Astrocyte (in vitro differentiated cells and primary cell): ENCODE measurements at places on chromosomes 3 and 15. TPM values are rescaled to one million over a fixed set of nuclear protein-coding genes. Genes with fewer than 3 reads are reported as not detected.

DNA sequence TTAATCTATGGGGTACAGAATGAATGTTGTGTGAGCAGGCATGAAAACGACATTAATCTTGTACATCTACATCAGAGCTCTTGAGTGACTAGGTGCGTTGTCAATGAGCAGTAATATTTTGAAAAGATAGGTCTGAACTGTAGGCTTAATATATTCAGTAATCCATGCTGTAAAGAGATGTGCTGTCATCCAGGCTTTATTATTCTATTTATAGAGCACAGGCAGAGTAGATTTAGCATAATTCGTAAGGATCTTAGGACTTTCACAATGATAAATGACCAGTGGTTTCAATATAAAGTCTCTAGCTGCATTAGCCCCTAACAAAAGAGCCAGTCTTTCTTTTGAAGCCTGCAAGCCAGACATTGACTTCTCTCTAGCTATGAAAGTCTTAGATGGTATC lies 43.0 kb downstream of the NLGN1 start:
- no peak for DNase-seq
- H3K4me3 ChIP-seq = no peak overlapping the region
- H3K36me3 ChIP-seq = no peaks in the 10 kb centered on the region
- no peaks in the 10 kb centered on the region for H3K27me3 ChIP-seq
- no peaks in the 10 kb centered on the region for H3K4me1 ChIP-seq

DNA sequence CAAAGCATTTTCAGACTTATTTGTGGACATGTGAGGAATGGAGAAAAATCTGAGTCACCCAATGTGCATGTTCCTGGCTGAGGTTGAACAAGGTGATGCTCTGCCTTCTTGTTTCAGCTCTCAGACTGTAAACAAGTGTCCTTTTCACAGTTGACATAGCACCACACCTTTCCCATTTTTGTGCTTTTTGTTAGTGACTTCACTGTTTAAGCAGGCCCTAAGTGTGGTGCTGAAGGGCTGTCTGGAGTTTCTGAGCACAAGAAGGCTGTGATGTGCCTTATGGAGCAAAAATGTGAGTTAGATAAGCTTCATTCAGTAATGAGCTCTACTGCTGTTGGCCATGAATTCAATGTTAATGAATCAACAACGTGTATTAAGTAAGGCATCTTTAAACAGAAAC lies 20.4 kb downstream of the ABI3BP start:
- H3K36me3 ChIP-seq = no peaks in the 10 kb centered on the region
- H3K4me3 ChIP-seq = no peak overlapping the region
- H3K27ac ChIP-seq = no peak overlapping the region
- H3K27me3 ChIP-seq = no peaks in the 10 kb centered on the region
- DNase-seq = peak; percentile 8

- H3K27me3 ChIP-seq = no peaks in the 10 kb centered on the region
- H3K4me1 ChIP-seq = no peaks in the 10 kb centered on the region
- no peaks in the 10 kb centered on the region for H3K36me3 ChIP-seq
- H3K27ac ChIP-seq = no peak overlapping the region
- no peak for DNase-seq
Observed at GRCh38 chr15:99992611-99993231, 259.5 kb upstream of the LYSMD4 start.

- no peak for DNase-seq
- no peak overlapping the region for H3K27ac ChIP-seq
- no peaks in the 10 kb centered on the region for H3K27me3 ChIP-seq
- H3K4me1 ChIP-seq = no peaks in the 10 kb centered on the region
- no peak overlapping the region for H3K4me3 ChIP-seq
Observed at GRCh38 chr3:121649645-121650044, 11.1 kb downstream of the HCLS1 start.

DNA sequence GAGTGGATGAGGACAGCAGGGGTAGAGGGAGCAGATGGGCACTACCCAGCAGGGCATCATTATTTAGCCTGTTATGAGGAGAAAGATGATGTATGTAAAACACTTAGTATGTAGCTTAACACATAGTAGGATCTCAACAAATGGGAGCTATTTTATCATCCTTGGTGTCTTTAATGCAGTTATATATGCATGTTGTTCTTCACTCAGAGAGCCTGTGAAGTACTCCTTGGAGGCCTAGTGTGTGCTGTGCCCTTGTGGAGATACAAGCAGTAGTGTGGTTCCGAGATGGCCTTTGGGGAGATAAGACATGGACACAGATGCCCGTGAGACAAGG lies 124.2 kb downstream of the LIPC start:
- peaks cover 18% of the 10 kb centered on the region for H3K4me1 ChIP-seq
- H3K27me3 ChIP-seq = peaks cover 10% of the 10 kb centered on the region
- no peak overlapping the region for H3K4me3 ChIP-seq

Gene CP
- total RNA-seq = 0.48 TPM in 1 of 2 replicates, not detected in the other

DNA sequence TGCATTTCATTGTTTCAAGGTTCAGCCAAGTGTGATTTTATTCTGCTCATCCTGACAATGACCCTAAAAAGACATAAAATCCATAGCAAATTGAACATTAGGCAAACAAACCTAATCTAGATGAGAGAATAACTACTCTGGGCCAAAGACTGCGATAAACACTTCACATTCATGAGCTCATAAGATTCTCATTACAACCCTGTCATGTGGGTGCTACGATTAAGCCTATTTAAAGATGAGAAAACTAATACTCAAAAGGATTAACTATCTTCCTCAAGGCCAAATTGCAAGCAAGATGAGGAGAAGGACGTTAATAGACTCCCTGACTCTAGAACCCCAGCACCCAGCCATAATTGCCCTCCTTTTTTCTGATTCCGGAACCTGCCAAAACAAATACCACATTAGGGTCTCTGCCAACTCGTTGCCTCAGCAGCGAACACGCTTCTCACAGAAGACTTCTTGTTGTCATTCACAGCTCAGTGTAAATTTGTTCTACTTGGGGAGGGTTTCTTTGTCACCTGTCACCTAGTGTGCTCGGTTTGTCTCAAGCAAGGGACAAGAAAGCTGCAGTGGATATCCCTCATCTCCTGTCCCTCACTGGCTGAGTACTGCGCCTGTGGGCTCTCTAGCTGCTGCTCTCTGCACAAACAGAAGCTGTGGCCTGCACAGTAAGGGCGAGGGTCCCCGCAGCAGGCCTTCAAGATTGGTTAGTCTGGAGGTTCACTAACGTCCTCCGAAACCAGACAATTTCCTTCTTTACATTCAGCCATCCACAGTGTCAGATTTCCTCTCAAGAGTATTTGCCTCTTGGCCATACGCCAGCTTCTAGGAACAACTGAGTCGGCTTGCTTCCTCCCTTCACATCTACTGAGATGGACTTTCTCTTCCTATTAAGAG lies 200.0 kb upstream of the UBE2E2 start:
- no peak overlapping the region for H3K4me3 ChIP-seq
- H3K4me1 ChIP-seq = peaks cover 12% of the 10 kb centered on the region
- no peak overlapping the region for H3K27ac ChIP-seq
- peak; percentile 15 for DNase-seq
- no peaks in the 10 kb centered on the region for H3K27me3 ChIP-seq

GRCh38 chr3:31412832-31413231 lies 119.9 kb upstream of the STT3B start:
- DNase-seq = peak; percentile 75
- no peak overlapping the region for H3K4me3 ChIP-seq
- H3K4me1 ChIP-seq = no peaks in the 10 kb centered on the region

DNA sequence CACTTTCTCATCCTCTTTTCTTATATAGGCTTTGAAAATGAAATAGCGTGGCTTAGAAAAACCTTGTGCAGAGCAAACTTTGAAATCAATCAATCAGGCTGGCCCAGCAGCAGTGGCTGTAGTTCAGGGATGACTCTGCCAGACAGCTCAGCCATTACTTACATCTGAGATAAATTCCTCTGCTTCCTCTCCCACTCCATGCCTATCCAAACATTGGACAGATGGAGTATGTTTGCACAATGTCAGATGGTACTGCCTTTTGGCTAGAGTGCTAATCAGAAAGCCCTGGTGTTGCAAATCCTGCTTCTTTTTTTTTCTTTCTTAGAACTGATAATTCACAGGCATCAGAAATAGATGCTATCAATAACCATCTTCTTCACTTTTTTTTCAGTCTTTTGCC lies 1065.1 kb downstream of the AGBL1 start:
- H3K36me3 ChIP-seq = no peaks in the 10 kb centered on the region
- DNase-seq = peak; percentile 79
- H3K27ac ChIP-seq = no peak overlapping the region
- H3K4me3 ChIP-seq = no peak overlapping the region
- H3K27me3 ChIP-seq = no peaks in the 10 kb centered on the region

Gene TRPM1
- total RNA-seq = not detected in 2 replicates

GRCh38 chr3:143167969-143168854 lies 48.6 kb downstream of the CHST2 start:
- H3K36me3 ChIP-seq = no peaks in the 10 kb centered on the region
- no peak overlapping the region for H3K4me3 ChIP-seq
- peak; percentile 39 for DNase-seq
- peaks cover 37% of the 10 kb centered on the region for H3K4me1 ChIP-seq
- no peak overlapping the region for H3K27ac ChIP-seq

DNA sequence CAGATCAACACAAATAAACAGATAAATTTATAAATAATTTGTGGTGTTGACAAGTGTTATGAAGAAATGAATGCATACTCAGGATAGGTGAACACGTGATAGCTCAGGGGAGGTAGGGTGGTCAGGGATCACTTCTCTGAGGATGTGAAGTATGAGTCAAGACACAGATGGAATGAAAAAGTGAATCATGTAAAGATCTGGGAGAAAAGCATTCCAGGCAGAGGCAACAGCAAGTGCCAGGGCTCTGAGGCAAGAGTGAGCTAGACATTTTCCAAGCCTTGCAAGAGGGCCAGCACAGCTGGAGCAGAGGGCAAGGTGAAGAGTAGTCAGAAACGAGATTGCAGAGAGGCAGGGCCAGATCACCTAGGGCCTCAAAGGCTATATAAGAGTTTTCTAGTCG lies 177.8 kb downstream of the WNT5A start:
- no peak overlapping the region for H3K4me3 ChIP-seq
- DNase-seq = peak; percentile 26
- no peaks in the 10 kb centered on the region for H3K27me3 ChIP-seq

Gene ZMYND10
- 0.39 and 0.55 TPM in 2 replicates for total RNA-seq

GRCh38 chr15:72902245-72902918 lies 118.8 kb upstream of the ADPGK start:
- H3K36me3 ChIP-seq = no peaks in the 10 kb centered on the region
- H3K4me3 ChIP-seq = no peak overlapping the region
- no peaks in the 10 kb centered on the region for H3K4me1 ChIP-seq
- no peak overlapping the region for H3K27ac ChIP-seq
- peaks cover 2% of the 10 kb centered on the region for H3K27me3 ChIP-seq
- peak; percentile 90 for DNase-seq

Gene CMTM8
- 1.6 TPM in 2 replicates for total RNA-seq

DNA sequence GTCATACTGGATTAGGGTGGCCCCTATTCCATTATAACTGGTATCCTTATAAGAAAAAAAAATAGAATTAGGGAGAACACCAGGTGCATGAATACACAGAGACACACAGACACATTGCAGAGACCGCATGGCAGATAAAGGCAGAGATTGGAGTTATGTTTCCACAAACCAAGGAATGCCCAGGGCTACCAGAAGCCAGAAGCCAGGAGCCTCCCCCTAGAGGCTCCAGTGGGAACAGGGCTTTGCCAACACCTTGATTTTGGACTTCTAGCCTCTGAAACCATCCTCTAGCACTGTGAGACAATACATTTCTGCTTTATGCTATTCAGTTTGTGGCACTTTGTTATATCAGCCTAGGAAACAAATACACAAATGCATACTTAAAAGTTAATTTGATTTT lies 10.4 kb downstream of the GOLM2 start:
- H3K4me3 ChIP-seq = no peak overlapping the region
- H3K27me3 ChIP-seq = no peaks in the 10 kb centered on the region
- DNase-seq = no peak
- H3K36me3 ChIP-seq = no peaks in the 10 kb centered on the region
- H3K4me1 ChIP-seq = peaks cover 9% of the 10 kb centered on the region
- H3K27ac ChIP-seq = no peak overlapping the region

Gene SERPINI1
- total RNA-seq = 34.4 and 45.0 TPM in 2 replicates

- H3K4me3 ChIP-seq = no peak overlapping the region
- no peaks in the 10 kb centered on the region for H3K4me1 ChIP-seq
- no peaks in the 10 kb centered on the region for H3K27me3 ChIP-seq
- no peaks in the 10 kb centered on the region for H3K36me3 ChIP-seq
- no peak for DNase-seq
Observed at GRCh38 chr15:52186651-52187486, 4.3 kb downstream of the GNB5 start.

Gene GOLGA6D
- total RNA-seq = not detected in 2 replicates

Gene EPHB3
- total RNA-seq = 17.2 and 27.0 TPM in 2 replicates

Gene GP5
- 0.10 TPM in 1 of 2 replicates, not detected in the other for total RNA-seq

GRCh38 chr3:58258392-58259055 lies 20.9 kb downstream of the ABHD6 start:
- no peaks in the 10 kb centered on the region for H3K27me3 ChIP-seq
- H3K4me1 ChIP-seq = peaks cover 13% of the 10 kb centered on the region
- no peak for DNase-seq
- no peaks in the 10 kb centered on the region for H3K36me3 ChIP-seq
- H3K27ac ChIP-seq = no peak overlapping the region

GRCh38 chr3:69129531-69129930 lies 7.1 kb upstream of the LMOD3 start:
- DNase-seq = no peak
- H3K4me1 ChIP-seq = no peaks in the 10 kb centered on the region
- peaks cover 3% of the 10 kb centered on the region for H3K27me3 ChIP-seq
- no peak overlapping the region for H3K27ac ChIP-seq
- H3K36me3 ChIP-seq = no peaks in the 10 kb centered on the region

DNA sequence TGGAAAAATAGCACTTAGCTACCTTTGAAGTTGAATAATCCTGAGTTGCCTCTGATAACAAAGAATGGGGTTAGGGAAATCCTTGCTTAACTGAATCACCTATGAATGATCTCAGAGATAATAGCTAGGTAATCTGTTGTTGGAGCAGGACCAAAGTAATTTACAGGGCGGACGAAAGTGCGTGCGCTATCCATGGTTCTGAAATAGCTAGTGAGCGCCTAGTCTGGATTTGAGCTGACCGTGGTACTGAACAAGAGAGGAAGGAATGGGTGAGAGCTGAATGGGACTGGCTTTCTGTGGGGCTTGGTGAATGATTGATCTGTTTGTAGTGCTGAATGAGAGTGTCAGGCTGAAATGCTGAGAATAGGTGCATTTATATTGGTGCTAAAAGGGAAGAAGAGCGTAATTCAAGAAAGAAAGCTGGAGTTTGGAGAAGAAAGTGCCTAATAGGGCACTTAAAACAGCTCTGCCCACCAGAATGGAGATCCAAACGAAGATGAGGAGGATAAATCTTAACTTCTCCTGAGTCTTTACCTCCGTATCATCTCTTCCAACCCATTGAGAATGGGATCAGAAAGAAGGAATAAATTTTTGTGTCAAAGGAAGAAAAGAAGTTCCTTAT lies 10.1 kb downstream of the SCN10A start:
- peak; percentile 60 for DNase-seq
- no peaks in the 10 kb centered on the region for H3K4me1 ChIP-seq
- no peak overlapping the region for H3K4me3 ChIP-seq
- H3K27ac ChIP-seq = no peak overlapping the region
- no peaks in the 10 kb centered on the region for H3K27me3 ChIP-seq

GRCh38 chr3:194888916-194889315 lies 203.2 kb downstream of the FAM43A start:
- H3K36me3 ChIP-seq = no peaks in the 10 kb centered on the region
- DNase-seq = no peak
- H3K27me3 ChIP-seq = no peaks in the 10 kb centered on the region
- no peak overlapping the region for H3K4me3 ChIP-seq
